MM.1S (cell line): ENCODE measurements at places on chromosomes 1 and 21.

DNA sequence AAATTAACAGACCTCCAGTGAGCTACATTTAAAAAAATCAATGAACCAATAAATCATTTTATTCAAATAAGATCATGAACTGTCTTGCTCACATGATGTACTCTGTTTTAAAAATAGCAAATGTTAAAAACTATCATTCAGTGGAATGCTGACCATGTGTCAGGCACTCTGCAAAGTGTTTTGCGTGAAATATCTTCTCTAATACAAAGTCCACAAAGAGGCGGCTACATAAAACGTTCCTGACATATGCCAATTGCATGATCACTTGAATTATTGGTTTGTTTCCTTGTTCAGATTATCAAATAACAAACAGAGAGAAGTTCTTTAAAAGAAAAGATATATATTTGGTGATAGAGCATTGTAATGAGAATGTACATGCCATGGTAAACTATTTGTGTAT lies 10.7 kb downstream of the FMO2 start:
- no peaks in the 10 kb centered on the region for H3K36me3 ChIP-seq
- H3K4me1 ChIP-seq: no peaks in the 10 kb centered on the region
- no peaks in the 10 kb centered on the region for H3K27me3 ChIP-seq
- H3K4me3 ChIP-seq: no peak overlapping the region
- H3K27ac ChIP-seq: no peak overlapping the region
- no peak for DNase-seq

GRCh38 chr1:243316366-243316989 lies 60.6 kb downstream of the SDCCAG8 start:
- peaks cover 30% of the 10 kb centered on the region for H3K4me1 ChIP-seq
- H3K27me3 ChIP-seq: no peaks in the 10 kb centered on the region
- H3K36me3 ChIP-seq: no peaks in the 10 kb centered on the region
- no peak overlapping the region for H3K27ac ChIP-seq

DNA sequence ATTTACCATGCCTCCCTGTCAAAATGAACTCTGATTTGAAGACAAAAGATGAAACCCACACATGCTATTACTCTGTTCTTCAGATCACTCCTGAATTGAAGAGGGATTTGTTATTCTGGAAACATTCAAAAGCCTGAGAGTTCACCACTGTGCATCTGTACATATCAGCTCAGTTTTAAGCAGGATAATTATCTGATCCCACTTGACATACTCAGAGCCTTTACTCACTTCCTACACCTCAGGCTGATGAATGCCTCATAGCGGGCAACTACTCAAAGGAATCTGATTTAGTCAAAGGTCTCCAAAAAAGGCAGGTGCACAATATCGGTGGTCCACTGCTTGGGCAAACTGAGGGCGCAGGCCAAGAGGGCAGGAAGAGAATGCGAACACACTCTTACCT lies 47.5 kb upstream of the LPAR3 start:
- no peak overlapping the region for H3K27ac ChIP-seq
- no peak overlapping the region for H3K4me3 ChIP-seq
- H3K36me3 ChIP-seq: no peaks in the 10 kb centered on the region
- peaks cover 21% of the 10 kb centered on the region for H3K27me3 ChIP-seq
- DNase-seq: no peak

GRCh38 chr1:10623686-10624145 lies 149.0 kb downstream of the PEX14 start:
- H3K27me3 ChIP-seq: no peaks in the 10 kb centered on the region
- DNase-seq: no peak
- H3K4me1 ChIP-seq: no peaks in the 10 kb centered on the region
- no peak overlapping the region for H3K27ac ChIP-seq
- no peaks in the 10 kb centered on the region for H3K36me3 ChIP-seq

DNA sequence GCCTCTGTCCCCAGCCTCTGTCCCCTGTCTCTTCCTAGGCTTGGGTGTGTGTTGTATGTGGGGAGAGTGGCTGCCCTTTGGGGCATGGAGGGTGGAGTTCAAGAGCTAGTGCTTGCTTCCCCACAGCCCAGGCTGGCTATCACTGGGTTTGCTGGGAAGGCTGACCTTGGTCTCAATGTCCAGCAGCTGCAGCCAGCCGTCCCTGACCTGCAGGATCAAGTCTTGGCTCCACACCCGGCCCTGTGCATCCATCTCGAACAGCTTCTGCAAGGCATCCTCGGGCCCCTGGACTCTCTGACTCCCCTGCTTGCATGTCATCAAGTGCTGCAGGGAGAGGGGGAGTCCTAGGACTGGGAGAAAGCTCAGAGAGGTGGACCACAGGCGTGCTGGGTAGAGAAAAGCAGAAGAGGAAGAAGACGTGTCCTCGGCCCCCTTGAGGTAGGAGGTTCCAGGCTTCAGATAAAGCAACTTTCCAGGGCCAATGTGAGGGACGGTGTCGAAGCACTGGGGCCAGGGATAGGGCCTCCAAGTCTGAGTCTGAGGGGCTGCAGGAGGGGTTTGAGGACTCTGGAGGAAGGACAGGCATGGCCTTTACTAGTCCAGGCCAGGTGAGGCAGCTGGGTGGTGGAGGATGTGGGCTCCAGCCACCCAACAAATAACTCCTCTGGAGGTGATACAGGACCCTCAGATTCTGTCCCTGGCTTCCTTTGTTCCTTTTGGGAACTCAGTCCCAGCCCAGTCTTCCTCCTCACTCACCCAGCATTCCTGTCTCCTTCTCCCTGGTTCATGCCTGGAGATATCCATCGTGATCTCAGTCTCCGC lies 4.0 kb downstream of the EPS8L3 start:
- no peak overlapping the region for H3K27ac ChIP-seq
- no peak for DNase-seq
- no peaks in the 10 kb centered on the region for H3K4me1 ChIP-seq
- H3K27me3 ChIP-seq: no peaks in the 10 kb centered on the region

- H3K4me1 ChIP-seq: no peaks in the 10 kb centered on the region
- H3K4me3 ChIP-seq: no peak overlapping the region
- DNase-seq: no peak
- no peak overlapping the region for H3K27ac ChIP-seq
Measured at GRCh38 chr1:198912046-198912445, 273.2 kb downstream of the PTPRC start.

DNA sequence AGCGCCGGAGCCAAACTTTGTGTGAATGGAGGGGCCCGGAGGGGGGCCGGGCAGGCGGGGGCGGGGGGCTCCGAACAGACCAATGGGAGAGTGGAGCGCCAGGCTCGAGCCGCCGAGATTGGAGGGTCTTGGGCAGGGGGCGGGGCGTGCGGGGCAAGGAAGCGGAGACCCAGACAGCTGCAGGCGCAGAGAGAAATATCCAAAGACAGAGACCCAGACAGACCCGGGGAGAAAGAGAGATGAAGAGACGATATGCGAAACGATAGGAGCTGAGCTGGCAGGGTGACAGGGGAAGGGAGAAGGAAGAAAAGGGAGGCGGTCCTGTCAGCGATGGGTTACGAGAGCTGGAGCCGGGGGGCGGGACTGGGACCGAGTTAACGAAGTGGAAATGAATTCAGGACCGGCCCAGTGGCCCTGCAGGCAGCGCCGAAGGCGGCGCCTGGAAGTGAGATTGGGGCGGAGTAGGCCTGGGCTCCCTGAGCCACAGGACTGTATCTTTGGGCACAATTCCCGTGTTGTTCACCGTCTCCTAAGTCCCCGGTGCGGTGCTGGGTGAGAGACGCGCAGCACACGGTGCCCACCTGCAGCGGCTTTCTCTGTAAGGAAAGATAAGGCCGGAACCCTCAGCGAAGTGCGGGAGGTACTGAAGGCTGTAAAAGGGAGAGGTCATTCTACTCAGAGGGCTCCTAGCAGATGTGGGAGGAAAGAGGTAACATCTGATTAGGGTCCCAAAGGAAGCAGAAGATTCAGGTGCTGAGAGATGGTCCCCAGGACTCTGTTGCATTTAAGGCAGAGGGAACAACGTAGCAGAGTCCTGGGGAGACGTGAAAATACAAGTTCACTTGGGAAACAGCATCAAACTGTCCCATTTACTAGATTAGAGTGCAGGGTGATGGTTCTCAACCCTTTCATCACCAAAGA lies 543 bp upstream of the KCNJ10 start:
- H3K4me1 ChIP-seq: peaks cover 20% of the 10 kb centered on the region
- H3K36me3 ChIP-seq: no peaks in the 10 kb centered on the region
- H3K4me3 ChIP-seq: peak overlapping the region; percentile 64
- 0 out of 2 replicates have a peak, but pooled peaks cover 6% of the 10 kb centered on the region for H3K27me3 ChIP-seq
- H3K27ac ChIP-seq: no peak overlapping the region
- peak; percentile 65 for DNase-seq

DNA sequence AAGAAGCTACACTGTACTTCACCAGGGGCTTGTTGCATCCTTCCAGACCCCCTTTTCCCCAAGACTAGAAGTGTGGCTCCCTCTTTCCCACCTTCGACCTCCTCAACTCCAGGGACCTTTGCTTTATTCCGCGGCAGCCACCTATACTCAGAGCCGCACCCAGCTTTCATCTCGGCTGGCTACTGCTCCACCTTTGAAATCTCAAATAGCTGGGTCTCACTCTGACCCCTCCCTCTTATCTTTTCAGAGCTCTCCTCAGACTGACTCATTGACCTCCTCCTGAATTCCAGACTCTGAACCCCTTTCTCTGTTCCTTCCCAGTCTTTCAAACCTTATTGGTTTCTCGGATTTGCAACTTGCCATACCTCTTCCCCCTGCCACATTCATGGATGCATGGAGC lies 144.7 kb upstream of the JUN start:
- no peak overlapping the region for H3K27ac ChIP-seq
- H3K4me1 ChIP-seq: peaks cover 19% of the 10 kb centered on the region
- no peak for DNase-seq

DNA sequence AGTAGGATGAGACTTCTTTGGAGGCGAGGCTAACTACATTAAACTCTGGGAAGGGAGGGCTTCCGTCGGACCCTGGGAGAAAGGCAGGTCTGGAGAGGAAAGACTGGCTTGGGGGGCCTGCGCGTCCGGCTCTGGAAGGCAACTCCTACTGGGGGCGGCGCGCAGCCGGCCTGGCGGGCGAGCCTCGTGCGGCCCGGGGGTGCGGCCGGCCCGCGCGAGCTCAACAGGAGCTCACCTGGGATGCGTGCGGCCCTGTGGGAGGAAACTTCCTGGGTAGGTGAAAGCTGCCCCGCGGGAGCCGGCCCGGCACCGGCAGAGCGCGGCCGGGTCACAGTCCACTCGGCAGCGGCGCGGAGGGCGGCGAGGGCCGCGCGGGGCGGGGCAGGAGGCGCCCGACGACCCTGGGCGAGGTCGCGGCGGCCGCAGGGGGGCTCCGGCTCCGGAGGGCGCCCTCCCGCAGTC lies 449 bp downstream of the EPS15 start:
- peak overlapping the region; percentile 100 for H3K4me3 ChIP-seq
- peak overlapping the region; percentile 80 for H3K27ac ChIP-seq
- H3K27me3 ChIP-seq: no peaks in the 10 kb centered on the region
- H3K4me1 ChIP-seq: peaks cover 9% of the 10 kb centered on the region
- peak; percentile 66 for DNase-seq

DNA sequence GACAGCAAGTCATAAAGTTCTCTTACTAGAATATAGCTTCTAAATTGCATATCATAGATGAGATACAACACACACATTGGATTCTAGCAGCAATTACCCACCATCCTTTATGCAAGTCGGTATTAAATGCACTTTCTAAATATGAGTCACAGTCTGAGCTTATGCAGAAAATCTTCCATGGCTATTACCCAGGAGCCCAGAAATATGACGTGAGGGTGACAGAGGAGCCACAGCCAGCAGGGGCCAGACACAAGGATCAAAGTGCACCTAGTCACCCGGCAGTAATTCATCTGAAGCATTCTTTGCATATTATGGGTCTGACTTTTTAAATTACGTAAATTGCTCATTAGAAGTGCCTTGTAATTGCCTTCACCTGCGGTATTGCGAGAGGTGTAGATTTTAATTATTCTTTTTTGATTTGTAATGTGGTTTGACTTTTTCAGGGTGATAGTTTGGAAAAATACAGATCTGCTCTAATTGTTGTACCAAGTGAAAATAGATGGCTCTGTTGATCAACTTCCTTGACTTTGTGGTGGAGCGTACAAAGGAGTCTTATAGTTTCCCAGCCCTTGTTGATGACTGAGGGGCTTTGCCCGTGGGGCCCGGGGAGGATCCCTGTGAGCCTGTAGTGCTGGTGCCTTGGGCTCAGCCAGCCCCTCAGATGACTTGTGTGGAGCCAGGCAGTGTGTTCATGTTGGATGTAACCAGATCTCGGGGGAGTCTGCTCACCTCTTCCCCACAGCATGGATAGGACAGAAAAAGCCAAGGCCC lies 470.0 kb upstream of the VAMP3 start:
- DNase-seq: no peak
- no peak overlapping the region for H3K27ac ChIP-seq
- H3K4me1 ChIP-seq: no peaks in the 10 kb centered on the region
- H3K27me3 ChIP-seq: peaks cover 100% of the 10 kb centered on the region
- H3K36me3 ChIP-seq: no peaks in the 10 kb centered on the region

DNA sequence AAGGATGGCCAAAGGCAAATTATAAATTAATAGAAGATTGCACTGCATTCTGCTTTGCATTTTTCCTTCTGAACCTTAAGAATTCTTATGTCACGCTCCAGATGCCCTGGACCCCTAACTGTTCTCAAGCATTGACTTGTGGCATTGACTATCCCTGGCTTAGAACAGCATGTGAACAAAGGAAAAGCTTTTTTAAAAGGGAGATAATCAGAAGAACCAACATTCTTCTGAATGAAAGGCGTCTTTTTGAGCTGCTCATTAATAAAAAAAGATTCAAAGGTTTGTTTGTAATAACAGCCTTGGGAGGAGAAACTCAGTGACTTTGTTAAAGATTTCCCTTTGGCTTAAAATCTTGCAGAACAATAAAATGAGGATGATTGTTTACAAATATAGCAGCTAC lies 105.5 kb downstream of the TNNI3K start:
- H3K4me3 ChIP-seq: no peak overlapping the region
- no peak overlapping the region for H3K27ac ChIP-seq
- no peaks in the 10 kb centered on the region for H3K36me3 ChIP-seq
- no peak for DNase-seq

DNA sequence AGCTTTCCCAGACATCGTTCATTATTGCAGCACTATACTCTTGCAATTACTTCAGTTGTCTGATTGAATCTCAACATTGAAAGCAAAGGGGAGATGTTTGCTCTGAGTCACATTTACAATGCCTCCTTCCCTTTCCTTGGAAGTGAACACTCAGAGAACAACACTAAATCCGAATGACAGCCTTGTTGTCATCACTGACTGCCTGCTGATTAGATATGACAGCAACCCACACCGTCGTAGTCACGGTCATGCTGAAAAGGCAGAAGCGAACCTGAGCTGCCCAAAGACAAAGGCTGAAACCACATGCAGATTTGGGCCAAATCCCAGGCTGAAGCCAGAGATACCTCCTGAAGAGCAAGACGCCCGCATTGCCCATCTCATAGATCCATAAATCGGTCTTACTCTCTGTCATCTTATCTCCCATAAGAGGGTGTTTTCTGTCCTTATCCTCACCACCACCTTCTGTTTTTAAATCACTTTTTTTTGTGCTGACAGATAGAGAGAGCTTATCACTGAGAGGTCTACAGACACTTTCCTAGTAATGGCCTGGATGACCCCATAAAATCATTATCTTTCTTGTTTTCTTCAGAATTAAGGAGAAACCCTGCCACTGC lies 47.5 kb downstream of the TMCO4 start:
- H3K36me3 ChIP-seq: no peaks in the 10 kb centered on the region
- H3K4me3 ChIP-seq: no peak overlapping the region
- no peak overlapping the region for H3K27ac ChIP-seq
- no peaks in the 10 kb centered on the region for H3K27me3 ChIP-seq
- DNase-seq: no peak
